Hepatocyte (in vitro differentiated cells): ENCODE measurements at places on chromosomes 4 and X.

DNA sequence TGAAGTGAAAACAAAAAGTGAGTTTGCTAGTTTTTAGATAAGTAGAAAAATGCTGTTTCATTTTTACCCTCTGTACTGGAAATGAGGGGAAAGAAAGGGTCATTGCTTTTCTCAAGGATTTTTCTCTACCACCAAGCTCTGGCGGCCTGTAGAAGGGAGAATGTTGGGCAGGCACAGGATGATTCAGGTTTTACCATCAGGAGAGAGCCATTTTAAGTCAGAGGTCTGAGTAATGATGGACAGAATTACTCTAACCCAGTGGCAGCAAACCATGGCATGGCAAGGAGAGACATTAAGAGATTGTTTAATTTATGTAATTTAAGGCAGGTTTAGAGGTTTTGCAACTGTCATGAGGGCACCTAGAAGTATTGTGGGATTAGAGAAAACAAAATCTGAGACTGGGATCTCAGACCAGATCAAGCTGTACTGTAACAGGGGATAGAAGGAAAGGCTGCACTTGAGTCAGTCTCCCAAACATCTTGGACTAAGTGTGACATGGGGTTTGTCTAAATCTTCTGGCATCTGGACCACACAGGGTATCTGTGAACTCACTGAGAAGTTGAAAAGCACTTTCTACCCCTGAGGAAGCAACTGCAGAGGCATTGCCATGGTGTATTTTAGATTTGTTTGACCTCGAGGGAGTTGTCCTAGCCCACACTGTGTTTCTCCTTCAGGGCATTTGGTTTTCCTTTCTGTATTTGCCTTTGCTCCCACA lies 81.6 kb downstream of the BANK1 start:
- no peak for DNase-seq
- no peaks in the 10 kb centered on the region for H3K36me3 ChIP-seq
- no peak overlapping the region for H3K27ac ChIP-seq

DNA sequence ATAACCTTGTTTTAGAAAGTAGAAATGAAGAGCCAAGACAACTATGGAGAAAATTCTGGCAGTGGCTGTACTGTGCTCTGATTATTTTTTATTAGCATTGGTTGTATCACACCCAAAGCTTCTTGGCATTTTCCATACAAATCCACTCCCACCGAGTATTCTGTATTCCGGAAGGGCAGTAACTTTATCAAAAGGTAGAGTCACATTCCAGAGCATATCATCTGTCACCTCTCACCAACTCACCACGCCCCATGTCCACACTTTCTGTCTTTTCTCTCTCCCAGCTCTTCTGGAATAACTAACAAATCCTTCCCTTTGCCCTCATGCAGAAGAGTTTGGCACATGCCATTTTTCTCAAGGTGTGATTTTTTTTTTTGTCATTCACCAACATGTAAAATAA lies 52.7 kb downstream of the CORIN start:
- no peaks in the 10 kb centered on the region for H3K36me3 ChIP-seq
- no peak for DNase-seq
- H3K4me3 ChIP-seq, result no peak overlapping the region
- H3K27ac ChIP-seq, result no peak overlapping the region
- H3K4me1 ChIP-seq, result no peaks in the 10 kb centered on the region

DNA sequence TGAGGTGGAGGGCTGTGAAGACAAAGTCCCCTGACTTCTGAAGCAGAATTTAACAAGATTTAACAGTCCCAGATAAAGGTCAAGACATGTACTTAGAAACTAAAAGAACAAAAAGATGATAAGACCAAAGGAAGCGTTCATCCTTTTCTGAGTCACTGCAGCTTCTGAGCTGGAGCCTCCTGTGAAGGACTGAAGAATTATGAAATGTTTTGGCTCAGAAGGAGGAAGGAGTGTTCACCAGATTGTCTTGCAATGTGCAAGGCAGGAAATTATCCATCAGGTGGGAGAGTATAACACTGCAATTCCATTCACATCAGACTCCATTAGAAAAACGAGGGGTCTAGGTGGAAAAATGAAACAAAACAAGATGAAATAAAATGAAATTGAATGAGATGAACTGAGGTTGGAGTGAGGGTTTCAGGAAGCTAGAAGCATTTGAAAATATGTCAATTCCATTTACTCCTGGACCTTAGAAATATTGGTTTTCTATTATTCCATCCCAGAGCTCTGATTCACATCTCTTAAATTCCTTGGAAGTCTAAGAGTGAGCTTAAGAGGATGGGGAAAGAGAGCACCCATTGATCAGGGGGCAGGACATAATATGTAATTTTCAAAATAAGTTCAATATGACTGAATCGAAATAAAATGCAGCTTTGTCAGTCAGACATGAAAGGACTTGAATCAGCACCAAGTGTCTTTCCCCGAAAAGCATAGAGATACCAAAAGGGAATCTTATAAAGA lies 186.1 kb upstream of the LNX1 start:
- H3K4me1 ChIP-seq, result peaks cover 24% of the 10 kb centered on the region
- H3K27me3 ChIP-seq, result no peaks in the 10 kb centered on the region
- peak overlapping the region; percentile 17 for H3K27ac ChIP-seq
- no peaks in the 10 kb centered on the region for H3K36me3 ChIP-seq

DNA sequence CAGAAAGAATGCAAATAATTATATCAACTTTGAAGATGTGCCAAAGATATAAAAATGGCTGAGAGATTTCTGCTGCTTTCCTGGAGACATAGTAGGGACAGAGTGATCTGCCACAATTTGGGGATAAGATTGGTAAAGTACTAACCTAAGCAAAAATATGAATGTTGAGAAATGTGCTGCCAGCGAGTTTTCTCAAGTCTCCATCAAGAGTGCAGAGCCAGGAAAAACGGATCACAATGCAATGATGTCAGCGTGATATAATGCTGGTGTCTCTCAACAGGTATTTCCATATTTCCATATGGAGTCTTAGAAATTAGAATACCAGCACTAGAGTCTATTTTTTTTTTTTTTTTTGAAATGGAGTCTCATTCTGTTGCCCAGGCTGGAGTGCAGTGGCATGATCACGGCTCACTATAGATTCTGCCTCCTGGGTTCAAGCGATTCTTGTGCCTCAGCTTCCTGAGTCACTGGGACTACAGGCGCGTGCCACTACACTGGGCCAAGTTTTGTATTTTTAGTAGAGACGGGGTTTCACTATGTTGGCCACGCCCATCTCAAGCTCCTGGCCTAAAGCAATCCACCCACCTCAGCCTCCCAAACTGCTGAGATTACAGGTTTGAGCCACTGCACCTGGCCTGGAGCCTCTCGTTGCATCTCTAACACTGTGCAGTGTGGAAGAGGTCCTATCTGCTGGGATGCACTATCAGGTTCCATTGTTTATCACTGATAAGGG lies 893.5 kb downstream of the TRIML1 start:
- no peaks in the 10 kb centered on the region for H3K4me1 ChIP-seq
- H3K36me3 ChIP-seq, result no peaks in the 10 kb centered on the region
- DNase-seq, result no peak
- no peak overlapping the region for H3K27ac ChIP-seq

GRCh38 chr4:80135702-80136058 lies 61.6 kb upstream of the PRDM8 start:
- H3K36me3 ChIP-seq, result no peaks in the 10 kb centered on the region
- no peak for DNase-seq
- H3K4me3 ChIP-seq, result no peak overlapping the region
- H3K4me1 ChIP-seq, result peaks cover 2% of the 10 kb centered on the region
- H3K27ac ChIP-seq, result no peak overlapping the region

GRCh38 chrX:46849933-46850332 lies 13.1 kb downstream of the RP2 start:
- H3K4me3 ChIP-seq, result no peak overlapping the region
- no peaks in the 10 kb centered on the region for H3K4me1 ChIP-seq
- no peaks in the 10 kb centered on the region for H3K27me3 ChIP-seq
- DNase-seq, result no peak
- H3K27ac ChIP-seq, result no peak overlapping the region

GRCh38 chr4:123398853-123399626 lies 2.4 kb downstream of the SPRY1 start:
- H3K4me1 ChIP-seq, result peaks cover 7% of the 10 kb centered on the region
- no peaks in the 10 kb centered on the region for H3K27me3 ChIP-seq
- H3K36me3 ChIP-seq, result no peaks in the 10 kb centered on the region

DNA sequence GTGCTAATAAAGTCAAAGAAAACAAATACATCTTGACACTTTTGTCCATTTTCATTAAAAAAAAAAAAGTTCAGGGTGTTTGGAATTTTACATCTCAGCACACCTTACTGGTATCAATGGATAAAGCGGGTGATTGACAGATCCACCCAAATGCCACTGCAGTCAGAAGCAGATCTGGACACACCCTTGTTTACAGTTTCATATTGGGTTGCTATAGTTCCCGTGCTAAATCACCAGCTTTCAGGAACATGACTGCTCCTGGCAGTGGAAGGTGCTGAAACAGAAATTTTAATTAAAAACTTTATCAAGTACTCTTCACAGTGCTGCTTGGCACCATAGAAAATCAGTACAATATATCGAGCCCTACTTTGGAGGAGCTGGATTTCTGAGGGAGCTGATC lies 116.3 kb downstream of the STOX2 start:
- H3K27ac ChIP-seq, result no peak overlapping the region
- no peaks in the 10 kb centered on the region for H3K4me1 ChIP-seq
- no peaks in the 10 kb centered on the region for H3K36me3 ChIP-seq
- no peak for DNase-seq
- no peaks in the 10 kb centered on the region for H3K27me3 ChIP-seq

GRCh38 chr4:16608123-16608522 lies 290.3 kb downstream of the LDB2 start:
- no peaks in the 10 kb centered on the region for H3K36me3 ChIP-seq
- no peak for DNase-seq
- H3K4me1 ChIP-seq, result no peaks in the 10 kb centered on the region
- no peak overlapping the region for H3K4me3 ChIP-seq
- no peak overlapping the region for H3K27ac ChIP-seq
- H3K27me3 ChIP-seq, result no peaks in the 10 kb centered on the region

GRCh38 chrX:147853701-147854100 lies 58.0 kb upstream of the FMR1 start:
- no peak overlapping the region for H3K4me3 ChIP-seq
- H3K4me1 ChIP-seq, result no peaks in the 10 kb centered on the region
- no peaks in the 10 kb centered on the region for H3K27me3 ChIP-seq
- no peak for DNase-seq
- H3K27ac ChIP-seq, result no peak overlapping the region
- no peaks in the 10 kb centered on the region for H3K36me3 ChIP-seq

- H3K36me3 ChIP-seq, result no peaks in the 10 kb centered on the region
- H3K4me3 ChIP-seq, result no peak overlapping the region
- H3K27me3 ChIP-seq, result no peaks in the 10 kb centered on the region
- H3K27ac ChIP-seq, result no peak overlapping the region
These were observed 41.4 kb downstream of the PABPC4L start for GRCh38 chr4:134160211-134160610.

DNA sequence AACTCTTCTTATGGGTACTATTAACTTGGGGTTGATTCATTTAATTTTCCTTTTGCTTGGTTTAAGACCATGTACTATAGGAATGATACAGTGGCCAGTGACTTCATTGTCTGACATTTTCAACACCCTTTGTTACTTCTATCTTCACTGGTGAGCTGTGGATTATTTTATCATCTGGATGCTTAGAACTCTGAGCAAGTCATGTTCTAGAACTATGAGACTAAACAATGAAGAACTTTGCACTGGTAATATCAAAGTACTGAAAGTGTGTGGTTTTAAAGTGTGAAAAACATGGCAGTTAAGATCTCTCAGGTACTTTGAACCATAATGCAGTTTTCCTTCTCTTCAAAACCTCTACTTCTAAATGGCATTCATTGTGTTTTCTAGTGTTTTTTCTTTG lies 47.8 kb downstream of the MAP7D3 start:
- H3K27ac ChIP-seq, result no peak overlapping the region
- H3K36me3 ChIP-seq, result no peaks in the 10 kb centered on the region
- H3K4me3 ChIP-seq, result no peak overlapping the region
- H3K27me3 ChIP-seq, result no peaks in the 10 kb centered on the region

DNA sequence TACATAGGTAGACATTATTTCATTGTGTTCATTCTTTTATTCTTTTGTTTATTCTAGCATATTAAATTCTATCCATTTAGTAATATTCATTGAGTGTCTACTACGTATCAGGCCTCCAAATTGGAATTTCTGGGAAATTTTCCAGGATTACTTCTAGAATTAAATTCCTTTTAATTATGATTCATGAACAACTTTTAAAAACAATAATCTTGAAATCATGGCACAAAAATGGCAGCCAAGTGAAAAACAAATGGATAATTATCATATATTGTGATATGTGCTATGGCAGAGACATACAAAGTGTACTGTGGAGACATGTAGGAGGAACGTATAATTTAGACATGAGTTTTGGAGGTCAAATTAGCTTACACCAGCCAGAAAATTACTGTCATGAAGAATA lies 868.5 kb downstream of the FAT4 start:
- H3K4me3 ChIP-seq, result no peak overlapping the region
- H3K27me3 ChIP-seq, result no peaks in the 10 kb centered on the region
- peaks cover 3% of the 10 kb centered on the region for H3K4me1 ChIP-seq
- H3K36me3 ChIP-seq, result no peaks in the 10 kb centered on the region

DNA sequence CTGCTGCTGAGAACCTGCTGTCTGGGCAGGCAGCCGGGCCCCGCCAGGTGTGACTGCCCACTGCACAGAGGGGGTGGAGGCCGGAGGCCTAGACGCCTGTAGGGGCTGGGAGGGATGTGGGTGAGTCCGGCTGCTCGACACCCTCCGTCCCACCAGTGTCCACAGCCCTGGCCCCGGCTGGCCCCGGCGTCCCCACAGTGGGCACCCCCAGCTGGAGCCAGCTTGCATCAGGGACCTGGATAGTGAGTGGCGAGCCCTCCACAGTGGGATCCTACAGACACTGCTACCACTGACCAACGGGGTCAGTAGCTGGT lies 34.7 kb upstream of the SPON2 start:
- H3K4me3 ChIP-seq, result no peak overlapping the region
- no peak for DNase-seq
- no peak overlapping the region for H3K27ac ChIP-seq
- H3K27me3 ChIP-seq, result no peaks in the 10 kb centered on the region

- peak overlapping the region; percentile 94 for H3K27ac ChIP-seq
- H3K4me3 ChIP-seq, result no peak overlapping the region
- no peak for DNase-seq
- H3K4me1 ChIP-seq, result no peaks in the 10 kb centered on the region
These were observed 49.1 kb downstream of the PRKG2 start for GRCh38 chr4:81165861-81166430.

DNA sequence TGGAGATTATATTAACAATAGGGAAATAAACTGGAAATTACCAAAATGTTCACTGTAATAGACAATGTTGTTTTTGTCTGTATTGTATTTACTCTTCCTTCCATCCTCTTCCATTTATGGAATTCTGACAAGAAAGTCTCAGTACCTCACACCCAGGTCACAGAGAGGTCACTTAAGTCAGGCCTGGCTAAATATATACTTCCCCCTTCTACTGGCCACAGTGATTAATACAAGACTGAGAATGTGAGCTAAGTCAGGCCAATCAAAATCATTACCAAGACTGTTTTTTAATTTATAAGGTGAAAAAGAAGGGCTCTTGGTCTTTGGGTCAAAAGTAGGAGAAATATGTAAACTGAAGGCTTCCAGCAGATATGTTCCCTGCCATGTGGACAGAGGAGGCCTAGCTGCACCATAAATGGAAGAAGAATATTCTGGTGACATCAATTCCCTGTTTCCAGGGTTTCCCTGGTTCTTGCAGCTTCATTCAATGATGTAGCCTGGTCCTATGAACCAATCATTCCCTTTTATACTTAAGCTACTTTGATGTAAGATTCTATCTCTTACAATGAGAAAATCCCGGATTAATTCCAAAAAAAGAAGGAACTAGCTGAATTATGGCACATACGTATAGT lies 64.3 kb downstream of the LRBA start:
- DNase-seq, result no peak
- no peaks in the 10 kb centered on the region for H3K27me3 ChIP-seq
- no peaks in the 10 kb centered on the region for H3K36me3 ChIP-seq
- no peak overlapping the region for H3K27ac ChIP-seq
